ENCODE measurements at places on chromosomes 5 and 9.

DNA sequence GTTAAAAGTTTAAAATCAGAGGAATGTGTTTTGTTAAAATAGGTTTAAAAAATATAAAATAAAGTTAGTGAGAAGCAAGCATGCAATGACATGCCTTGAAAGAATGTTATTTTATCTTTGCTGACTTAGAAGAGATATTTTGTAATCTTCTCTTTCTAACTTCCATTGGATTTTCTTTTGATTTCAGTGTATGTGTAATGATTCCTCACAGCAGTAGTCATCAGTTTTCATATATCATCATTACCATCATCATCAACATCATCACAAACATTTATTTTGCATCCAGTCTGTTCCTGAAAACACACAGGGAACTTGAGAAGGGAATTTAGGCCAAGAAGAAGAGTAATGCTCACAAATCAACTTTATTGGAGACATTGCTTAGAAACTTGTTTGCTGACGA lies 699.6 kb downstream of the TAF11L14 start:
- no peak for DNase-seq

DNA sequence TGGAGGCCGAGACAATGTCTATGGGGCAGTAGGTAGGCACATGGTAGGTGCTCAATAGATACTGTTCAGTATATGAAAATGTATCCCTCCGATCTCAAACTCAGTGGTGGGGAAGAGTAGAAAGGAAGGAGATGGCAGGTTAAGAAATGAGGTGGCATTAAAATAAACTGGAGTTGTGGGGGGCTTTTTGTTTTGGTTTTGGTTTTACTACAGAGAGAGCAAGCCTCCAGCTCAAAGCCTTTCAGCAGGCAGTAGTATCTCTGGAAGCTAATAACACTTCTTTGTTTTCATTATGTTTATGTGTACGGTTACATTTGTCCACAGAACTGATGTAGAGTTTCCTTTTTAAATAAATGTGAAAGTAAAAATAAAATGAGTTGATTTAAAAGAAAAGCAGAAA lies 8.6 kb downstream of the MFAP3 start:
- DNase-seq, result no peak

DNA sequence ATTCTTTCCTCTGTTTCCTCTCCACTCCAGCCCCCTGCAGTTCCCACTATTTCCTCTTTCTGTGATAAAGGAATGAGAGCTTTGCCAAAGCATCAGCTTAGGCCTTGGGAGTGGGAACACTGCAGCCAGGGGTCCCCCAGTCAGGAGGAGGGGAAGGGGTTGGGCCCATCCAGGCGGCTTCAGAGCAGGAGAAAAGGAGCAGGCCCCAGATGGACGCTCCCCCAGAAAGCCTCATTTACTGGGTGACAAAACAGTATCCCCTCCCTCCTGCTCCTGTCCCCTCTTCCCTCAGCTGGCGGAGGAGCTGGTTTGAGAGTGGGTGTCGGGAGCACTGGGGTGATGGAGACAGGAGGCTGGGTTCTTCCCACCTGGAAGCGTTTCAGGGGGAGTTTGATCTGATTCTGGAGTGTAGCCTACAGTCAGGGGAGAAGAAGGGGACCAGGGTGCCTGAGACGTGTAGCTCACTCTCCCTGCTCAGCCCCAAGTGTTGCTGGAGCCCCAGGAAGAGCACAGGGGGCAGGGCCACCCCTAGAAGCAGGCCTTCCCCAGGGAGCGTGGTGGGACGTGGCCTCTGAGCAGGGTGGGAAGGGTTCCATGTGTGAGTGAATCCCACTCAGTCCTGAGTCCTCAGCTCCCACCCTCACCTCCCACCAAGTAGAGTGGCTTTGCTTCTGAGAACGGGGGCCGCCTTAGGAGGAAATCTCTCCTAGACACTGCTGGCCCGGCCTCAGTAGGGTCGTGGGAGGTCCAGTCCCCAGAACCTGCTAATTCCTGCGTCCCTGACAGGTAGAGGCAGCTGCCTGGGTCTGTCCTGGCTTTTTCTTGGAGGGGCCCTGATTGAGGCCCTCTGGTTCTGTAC lies 173.1 kb downstream of the CACNA1B start:
- no peak for DNase-seq

GRCh38 chr9:94772144-94772543 lies 45.6 kb downstream of the AOPEP start:
- DNase-seq, result no peak

- DNase-seq, result no peak
These were observed 14.9 kb upstream of the TCOF1 start for GRCh38 chr5:150342583-150342982.

GRCh38 chr5:107744418-107745330 lies 73.9 kb upstream of the EFNA5 start:
- DNase-seq, result no peak

- DNase-seq, result peak; percentile 30
These were observed 194.7 kb upstream of the FREM1 start for GRCh38 chr9:15104826-15105420.

GRCh38 chr5:110517396-110517795 lies 209.1 kb downstream of the TMEM232 start:
- DNase-seq, result no peak

- no peak for DNase-seq
These were observed 1024.8 kb downstream of the TLE1 start for GRCh38 chr9:80664327-80665210.

- no peak for DNase-seq
These were observed 2.0 kb downstream of the LARP1 start for GRCh38 chr5:154756868-154757813.

- no peak for DNase-seq
These were observed 16.2 kb upstream of the TCOF1 start for GRCh38 chr5:150341331-150341730.

DNA sequence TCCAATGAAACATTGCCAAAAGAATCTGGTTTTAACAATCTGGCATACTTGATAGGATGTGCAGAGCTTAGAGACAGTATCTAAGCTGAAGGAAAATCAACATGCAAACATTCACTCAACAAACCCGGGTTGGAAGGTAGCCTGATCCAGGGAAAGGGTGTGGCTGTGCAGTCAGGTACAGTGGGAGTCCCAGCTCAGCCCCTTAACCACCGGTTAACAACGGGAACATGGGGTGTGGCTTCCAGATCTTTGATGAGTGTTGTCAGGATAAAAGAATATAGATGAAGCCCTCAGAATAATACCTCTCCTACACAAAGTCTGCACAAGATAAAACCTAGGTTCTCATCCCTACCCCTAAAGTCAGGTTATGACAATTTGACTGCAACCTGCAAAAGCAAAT lies 127.3 kb downstream of the CDK5RAP2 start:
- no peak for DNase-seq

DNA sequence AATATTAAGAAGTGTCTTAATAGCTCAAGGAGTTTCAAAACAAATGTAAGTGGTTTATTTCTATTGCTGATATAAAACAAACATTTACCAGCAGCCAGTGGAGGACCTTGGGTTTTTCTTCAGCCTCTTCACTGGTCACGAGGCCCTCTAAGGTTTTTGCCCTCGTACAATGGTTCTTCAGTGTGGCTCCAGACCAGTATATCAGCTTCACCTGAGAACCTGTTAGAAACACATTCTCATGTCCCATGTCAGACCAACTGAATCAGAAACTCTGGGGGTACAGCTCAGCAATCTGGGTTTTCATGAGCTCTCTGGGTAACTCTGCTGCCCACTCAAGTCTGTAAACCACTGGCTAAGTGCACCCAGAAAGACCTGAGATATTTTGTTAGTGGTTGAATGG lies 12.9 kb downstream of the WWC1 start:
- no peak for DNase-seq

DNA sequence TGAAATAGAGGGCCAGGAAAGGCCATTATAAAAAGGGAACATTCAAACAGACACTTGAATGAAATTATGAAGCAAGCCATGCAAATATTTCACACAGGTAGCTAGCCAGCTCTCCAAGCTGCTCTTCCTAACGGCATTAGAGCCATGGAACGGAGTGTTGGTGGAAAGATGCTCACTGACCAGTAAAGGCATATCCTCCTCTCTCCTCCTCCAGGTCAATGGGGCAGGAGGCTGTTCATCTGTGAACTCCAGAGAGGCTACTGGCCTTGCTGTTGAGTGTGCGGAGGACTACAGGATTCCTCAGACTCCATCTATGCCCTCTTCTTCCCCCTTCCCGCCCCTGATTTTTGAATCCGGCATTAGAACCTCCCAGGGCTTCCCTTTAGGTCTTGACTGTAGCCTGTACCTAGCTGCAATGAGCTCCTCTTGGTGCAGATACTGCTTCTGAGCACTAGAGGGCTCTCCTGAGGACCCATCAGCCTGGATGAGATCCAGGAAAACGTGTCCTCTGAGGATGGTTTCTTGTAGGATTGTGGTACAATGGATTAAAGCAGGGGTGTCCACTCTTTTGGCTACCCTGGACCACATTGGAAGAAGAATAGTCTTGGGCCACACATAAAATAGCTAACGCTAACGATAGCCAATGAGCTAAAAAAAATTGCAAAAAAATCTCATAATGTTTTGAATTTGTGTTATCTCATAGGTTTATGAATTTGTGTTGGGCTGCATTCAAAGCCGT lies 162.2 kb downstream of the SREK1 start:
- peak; percentile 79 for DNase-seq

DNA sequence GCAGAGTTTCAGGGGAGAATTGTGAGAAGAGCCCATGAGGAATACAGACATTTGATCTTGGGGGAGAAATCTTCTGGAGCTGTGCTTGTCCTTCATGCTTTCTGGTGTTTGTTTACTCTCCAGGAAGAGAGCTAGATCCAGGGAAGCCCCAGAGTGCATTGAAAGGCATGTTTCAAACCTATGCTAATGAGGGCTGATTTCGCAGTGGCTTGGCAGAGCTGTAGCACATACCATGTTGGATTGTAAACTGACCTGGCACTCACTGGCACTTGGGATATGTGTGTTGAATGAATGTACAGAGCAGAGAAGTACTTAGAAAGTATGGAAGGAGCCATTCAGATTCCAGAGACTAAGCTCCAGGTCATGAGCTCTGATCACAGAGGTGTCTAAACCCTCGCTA lies 30.9 kb downstream of the TNFSF8 start:
- no peak for DNase-seq

Measured in HEK293T (cell line).